Stimulated activated CD4-positive, alpha-beta T cell treated with anti-CD3 and anti-CD28 coated beads, TNF-alpha, amount 100 ng/mL, for 4 hours (primary cell): ENCODE measurements at places on chromosomes 4 and X.
A peak's percentile ranks its signal among the peaks of the same experiment; 100 is the strongest.

DNA sequence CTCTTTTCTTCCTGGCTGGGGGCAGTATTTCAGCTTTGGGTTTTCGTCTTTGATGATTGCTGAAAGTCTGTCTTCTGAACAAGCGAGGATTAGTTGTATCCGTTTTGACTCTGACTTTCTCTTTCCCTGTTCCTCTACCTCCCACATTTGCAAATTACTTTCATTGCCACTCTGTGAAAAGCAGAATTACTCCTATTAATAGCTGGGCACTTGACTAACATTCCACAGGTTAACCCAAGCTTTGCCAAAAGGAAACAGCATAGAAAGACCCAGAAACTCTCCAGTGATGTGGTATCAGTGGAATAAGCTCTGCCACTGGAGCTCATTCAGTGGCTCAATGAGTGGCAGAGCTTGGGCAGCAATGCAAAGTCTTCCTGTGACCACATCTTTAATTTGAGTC, 238.9 kb downstream of the PALLD start:
- no peak for DNase-seq

DNA sequence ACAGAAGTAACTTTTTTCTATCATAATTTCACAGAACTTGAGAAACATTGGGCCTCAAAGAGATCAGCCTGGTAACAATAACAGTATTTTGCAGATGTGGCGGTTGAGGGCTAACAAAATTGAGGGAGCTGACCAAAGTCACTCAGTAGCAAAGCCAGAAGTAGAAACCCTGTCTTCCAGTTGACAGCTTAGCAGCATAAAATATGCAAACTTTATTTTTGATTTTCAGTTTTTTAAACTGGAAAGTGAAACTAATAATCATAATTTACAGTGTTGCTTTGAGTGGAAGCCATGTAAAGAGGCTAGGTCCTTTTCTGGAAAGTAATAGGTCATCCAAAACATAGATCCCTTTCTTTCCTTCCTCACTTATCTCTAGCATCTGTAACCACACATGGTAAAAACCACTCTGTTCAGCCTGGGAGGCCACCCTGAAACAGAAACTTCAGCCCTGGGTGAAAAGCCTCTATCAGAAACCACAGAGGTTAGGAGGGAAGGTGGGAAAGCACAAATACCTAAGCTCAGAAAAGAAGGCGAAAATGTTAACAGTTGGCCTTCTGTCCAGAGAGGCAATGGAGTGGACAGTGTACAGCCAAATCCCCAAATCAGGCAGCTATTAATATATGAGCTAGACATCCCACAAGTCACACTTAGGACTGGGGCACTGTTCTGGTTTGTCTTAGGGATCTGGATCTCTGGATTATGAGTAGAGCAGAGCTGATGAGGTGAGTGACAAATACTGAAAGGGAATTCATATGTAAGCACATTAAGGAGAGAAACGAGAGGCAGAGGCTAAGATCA, 61.1 kb upstream of the ARSJ start:
- no peak for DNase-seq

- no peak for DNase-seq
Observed at GRCh38 chr4:77905651-77906263, 43.1 kb downstream of the MRPL1 start.

GRCh38 chr4:185624259-185624589, 88.9 kb upstream of the PDLIM3 start:
- no peak for DNase-seq

DNA sequence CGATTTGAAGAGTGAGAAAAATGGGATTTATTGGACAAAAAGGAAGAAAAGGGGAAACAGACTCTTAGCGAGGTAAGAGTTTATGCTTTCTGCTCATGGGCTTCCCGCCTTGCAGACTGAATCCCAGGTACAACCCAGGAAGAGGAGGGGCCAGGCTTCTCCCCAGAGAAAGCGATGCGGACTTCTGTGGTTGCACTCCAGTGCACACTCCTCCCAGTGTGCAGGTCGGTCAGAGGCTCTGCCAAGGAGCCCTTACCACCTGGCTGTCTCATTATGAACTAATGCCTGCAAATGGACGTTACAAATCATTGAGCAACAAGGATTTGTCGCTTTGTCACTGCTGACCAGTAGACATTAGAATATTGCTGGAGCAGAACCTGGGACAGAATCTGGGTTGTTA, 39.9 kb upstream of the GLRA2 start:
- no peak for DNase-seq

- DNase-seq: no peak
Observed at GRCh38 chrX:13389501-13389900, 69.6 kb upstream of the ATXN3L start.

DNA sequence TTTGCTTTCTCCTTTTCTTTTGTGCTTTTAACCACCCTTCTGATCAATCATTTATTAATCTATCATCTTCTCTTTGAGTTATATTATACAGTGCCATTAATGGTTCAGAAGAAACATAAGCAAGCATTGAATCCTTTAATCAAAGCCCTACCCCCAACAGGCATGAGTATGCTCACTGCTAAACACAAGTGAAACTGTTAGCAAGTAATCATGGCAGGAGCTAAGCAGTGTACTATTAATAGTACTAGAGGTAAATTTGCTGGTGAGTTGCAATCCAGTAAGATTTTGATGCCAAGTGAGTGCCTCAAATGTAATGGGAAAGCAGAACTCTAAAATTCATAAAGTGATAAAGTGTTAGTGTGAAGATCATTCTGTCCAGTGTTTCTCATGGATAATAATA, 57.2 kb downstream of the FNIP2 start:
- no peak for DNase-seq

DNA sequence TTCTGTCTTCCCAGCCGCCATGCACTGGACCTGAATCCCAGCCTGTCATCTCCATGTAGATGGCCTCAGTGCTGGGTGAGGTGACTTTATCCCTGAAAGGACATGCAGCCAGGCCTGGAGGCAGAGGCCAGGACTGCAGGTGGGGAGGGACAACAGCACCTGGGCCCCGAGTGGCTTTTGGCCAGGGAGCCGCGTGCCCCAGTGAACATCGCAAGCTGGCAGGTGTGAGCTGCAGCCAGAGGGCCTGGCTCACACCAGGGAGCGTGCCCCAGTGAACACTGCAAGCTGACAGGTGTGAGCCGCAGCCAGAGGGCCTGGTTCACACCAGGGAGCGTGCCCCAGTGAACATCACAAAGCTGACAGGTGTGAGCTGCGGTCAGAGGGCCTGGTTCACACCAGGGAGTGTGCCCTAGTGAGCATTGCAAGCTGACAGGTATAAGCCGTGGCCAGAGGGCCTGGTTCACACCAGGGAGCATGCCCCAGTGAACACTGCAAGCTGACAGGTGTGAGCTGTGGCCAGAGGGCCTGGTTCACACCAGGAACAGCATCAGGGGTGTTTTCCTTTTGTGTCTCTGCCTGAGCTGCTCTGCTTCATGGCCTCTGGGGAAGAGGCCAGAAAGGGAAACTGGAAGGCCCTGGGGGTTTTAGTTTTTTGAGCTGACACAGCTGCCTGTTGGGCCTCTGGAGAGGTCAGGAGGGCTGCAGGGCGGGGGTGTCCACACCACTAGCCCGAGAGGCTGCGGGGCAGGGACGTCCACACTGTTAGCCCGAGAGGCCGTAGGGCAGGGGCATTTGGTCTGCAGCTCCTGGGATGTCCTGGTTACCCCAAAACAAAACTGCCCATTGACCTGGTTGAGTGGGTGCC, 22.7 kb upstream of the PSAPL1 start:
- no peak for DNase-seq

- DNase-seq: no peak
Observed at GRCh38 chr4:121408-122084, 2.8 kb upstream of the ZNF718 start.

GRCh38 chr4:1377606-1378261, 28.5 kb downstream of the NKX1-1 start:
- no peak for DNase-seq

- DNase-seq: no peak
Observed at GRCh38 chr4:140996766-140997165, 136.5 kb downstream of the RNF150 start.

DNA sequence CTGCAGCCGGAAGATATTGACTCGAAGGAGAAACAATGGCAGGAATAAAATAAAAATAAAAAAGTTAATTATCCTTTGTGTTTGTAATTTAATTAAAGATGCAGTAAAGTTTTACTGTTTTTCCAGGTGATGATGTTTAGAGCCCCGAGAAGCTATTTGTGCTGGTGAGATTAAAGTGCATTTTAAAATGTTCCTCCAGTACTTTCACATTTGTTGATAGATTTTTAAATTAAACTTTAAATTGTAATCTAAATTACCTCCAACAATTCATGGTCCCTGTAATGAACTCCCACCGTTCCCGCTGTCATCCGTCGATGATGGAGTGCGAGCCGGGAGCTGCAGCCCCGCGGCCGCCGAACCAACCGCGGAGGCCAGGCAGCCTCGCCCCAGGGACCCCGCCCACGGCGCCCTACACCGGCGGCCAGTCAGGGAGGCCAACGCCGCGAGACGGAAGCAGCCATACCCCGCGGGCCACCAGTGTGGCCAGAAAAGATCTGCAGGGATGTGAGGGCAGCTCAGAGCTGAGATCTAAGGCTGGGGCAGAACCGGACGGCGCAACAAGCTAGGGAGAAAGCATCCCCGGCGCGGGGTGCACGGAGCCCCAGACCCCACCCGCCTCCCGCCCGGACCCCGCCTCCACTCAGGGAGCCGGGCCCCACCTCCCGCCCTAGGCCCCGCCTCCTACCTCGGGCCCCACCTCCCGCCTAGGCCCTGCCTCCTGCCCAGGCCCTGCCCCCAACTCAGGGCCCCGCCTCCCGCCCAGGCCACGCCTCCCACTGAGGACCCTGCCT, 104.0 kb downstream of the FAM53A start:
- DNase-seq: peak; percentile 88

- no peak for DNase-seq
Observed at GRCh38 chr4:173214661-173215060, 46.0 kb downstream of the GALNT7 start.

GRCh38 chr4:40938337-40938736, 188.6 kb downstream of the NSUN7 start:
- no peak for DNase-seq

DNA sequence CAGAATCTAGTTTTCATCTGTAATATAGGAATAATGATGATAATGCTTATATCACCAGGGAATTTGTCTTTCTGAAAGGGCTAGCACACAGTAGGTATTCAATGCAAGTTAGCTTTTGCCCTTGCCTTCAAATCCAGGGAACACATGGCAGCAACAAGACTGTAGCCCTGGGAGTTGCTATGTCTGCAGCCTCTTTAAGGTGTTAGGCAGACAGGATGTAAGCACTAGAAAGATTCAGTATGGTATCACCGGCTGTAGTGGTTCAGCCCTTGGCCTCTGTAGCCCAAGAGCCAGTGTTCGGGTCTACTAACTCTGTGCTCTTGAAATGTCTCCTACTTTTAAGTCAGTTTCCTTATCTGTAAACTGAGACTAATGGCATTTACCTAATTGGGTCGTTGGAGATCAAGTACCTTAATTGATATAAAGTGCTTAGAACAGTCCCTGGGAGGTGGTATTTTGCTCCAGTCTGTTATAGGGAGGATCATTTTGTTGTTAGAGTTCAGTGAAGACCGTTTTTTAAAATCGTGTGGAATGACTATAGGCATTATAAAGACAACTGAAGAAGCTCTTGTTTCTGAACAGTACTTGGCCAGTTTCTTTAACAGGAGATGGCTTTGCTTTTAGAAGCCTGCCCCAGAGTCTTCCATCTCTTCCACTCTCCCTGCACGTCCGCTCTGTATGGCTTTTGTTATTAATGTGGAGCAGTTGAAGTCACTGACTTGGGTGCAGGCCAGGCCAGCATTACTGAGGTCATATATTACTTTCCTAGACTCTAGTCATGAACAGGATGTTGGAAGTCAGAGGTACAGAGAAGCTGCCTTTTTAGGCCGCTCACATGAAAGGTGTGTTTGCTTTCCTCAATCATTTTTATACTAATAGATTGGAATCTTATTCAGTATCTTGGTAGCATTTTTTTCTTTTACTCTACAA, 44.8 kb downstream of the GAB1 start:
- DNase-seq: no peak

DNA sequence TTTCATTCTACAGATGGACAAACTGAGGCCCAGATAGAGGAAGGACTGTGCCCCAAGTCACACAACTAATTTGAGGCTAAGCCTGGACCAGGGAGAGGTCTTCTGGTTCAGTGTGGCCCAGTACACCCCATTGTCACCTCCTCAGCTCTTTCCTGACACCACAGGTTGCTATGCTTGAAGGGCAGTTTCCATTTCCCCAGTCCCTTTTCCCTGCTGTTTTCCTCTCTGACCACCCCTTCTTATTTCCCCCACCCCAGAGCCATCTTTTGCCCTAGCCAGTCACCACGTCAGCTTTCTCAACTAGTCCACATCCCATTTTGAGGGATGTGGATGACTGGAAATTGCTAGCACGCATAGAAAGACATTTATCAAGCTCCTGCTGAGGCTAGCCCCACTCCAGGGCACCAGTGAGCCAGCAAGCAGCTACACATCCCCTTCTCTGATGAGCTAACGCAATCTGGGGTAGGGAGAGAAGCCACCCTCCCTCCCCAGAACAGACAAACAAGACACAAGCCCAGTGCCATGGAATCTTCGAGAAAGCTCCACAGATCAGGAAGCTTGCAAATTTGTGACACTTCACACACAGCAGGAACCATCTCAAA, 1.3 kb downstream of the GABRE start:
- no peak for DNase-seq

GRCh38 chr4:23332313-23332712, 557.5 kb downstream of the PPARGC1A start:
- DNase-seq: no peak

DNA sequence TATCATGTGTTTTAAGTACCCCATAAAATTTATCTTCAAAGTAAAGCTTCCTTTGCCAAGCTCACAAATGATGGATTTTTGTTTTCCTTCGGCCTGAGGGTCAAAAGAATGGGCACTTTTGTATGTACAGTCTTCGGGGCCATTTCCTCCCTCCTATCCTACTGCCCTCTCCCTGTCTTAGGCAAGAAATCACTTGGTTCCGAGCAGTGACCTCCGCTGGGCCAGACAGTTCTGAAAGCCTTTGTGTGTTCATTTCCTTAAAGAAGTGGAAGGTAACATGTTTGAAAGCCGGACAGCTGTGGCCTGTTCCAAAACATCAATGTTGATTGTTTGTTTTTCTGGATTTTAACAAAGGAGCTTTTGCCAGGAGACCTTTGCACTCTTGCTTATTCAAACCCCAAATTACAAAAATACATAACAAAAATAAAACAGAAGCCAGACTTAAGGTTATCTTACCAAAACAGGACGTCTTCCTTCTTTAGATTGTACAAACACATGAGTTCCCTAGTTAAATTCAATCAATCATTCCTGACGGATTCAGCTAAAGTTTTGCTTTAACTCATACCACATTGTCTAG, 110.6 kb upstream of the LIMCH1 start:
- no peak for DNase-seq

GRCh38 chrX:38282049-38282448, 45.3 kb downstream of the RPGR start:
- DNase-seq: no peak

DNA sequence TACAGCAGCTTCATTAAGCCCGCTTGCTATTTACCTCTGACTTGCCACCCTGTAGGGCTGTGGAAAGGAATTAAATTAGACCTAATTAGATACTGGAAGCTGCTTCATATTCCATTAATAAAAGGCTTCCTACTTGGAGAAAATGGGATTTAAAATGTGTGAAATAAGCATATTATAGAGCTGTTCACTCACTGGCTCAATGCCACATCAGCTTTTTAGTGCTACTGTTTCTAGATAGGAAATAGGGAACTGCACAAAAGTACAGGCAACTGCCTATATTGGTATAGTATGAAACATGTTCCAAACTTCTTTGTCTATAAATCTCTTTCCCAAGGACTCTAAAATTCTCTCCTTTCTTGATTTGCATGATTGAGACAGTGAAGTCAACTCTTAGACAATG, 407.9 kb upstream of the AADAT start:
- DNase-seq: no peak
